ENCODE measurements at places on chromosomes 12 and 14.

- no peaks in the 10 kb centered on the region for H3K27me3 ChIP-seq
- H3K27ac ChIP-seq: no peak overlapping the region
- no peak for DNase-seq
- peaks cover 2% of the 10 kb centered on the region for H3K36me3 ChIP-seq
Measured at GRCh38 chr12:40181490-40181889, 43.3 kb upstream of the LRRK2 start.

GRCh38 chr14:35900741-35901140, 74.6 kb downstream of the BRMS1L start:
- DNase-seq: no peak
- H3K27ac ChIP-seq: no peak overlapping the region
- H3K4me3 ChIP-seq: no peak overlapping the region
- no peaks in the 10 kb centered on the region for H3K36me3 ChIP-seq

- no peak overlapping the region for H3K4me3 ChIP-seq
- H3K36me3 ChIP-seq: no peaks in the 10 kb centered on the region
- peaks cover 2% of the 10 kb centered on the region for H3K4me1 ChIP-seq
- no peak for DNase-seq
- H3K27ac ChIP-seq: no peak overlapping the region
- H3K27me3 ChIP-seq: no peaks in the 10 kb centered on the region
Measured at GRCh38 chr12:46407361-46407760, 34.8 kb upstream of the SLC38A2 start.

DNA sequence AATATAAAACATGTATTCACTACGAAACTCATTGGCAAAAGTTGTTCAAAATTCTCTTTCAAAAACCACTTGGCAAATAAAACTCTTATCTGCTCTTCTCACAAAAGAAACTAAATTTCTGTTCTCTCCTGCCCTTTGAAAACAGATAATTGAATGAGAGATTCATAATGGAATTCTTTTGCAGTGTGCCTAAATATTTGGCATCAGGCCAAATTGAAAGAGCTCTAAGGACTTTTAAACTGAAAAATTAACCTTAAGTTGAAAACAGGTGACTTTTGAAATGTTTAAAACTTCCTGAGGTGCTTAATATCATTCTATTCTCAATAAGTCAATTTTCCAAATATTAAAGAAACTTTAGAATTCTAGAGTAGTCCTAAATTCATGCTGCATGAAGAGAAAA, 136.4 kb downstream of the FSCB start:
- H3K27me3 ChIP-seq: no peaks in the 10 kb centered on the region
- no peak overlapping the region for H3K27ac ChIP-seq
- H3K36me3 ChIP-seq: no peaks in the 10 kb centered on the region
- no peak for DNase-seq

GRCh38 chr12:99911081-99911480, 73.7 kb downstream of the ANKS1B start:
- no peaks in the 10 kb centered on the region for H3K36me3 ChIP-seq
- peaks cover 5% of the 10 kb centered on the region for H3K4me1 ChIP-seq
- DNase-seq: no peak

DNA sequence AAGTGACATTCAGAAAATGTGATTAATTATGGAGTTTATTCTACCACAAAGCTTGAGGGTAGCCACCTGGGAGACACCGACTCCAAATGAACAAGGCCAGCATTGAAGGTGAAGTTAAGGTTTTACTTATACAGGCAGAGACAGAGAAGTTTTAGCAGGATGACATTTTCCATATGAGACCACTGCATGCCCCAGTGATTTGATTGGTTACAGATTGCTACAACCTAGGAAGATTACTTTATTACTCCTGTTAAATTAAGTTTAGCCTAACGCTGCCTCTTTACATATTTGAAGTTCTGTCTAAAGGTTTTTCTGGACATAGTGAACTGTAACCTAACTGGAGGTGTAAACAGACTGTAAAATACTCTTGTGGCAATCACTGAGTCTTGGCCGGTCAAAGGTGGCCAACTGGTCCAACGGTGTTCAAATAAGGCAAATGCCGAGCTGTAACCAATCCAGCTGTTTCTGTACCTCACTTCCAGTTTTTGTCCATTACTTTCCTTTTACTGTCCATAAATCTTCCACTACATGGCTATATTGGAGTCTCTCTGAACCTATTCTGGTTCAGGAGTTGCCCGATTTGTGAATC, 57.2 kb downstream of the RIN3 start:
- H3K27ac ChIP-seq: peak overlapping the region; percentile 8
- H3K4me3 ChIP-seq: no peak overlapping the region
- no peak for DNase-seq
- no peaks in the 10 kb centered on the region for H3K27me3 ChIP-seq
- H3K4me1 ChIP-seq: peaks cover 5% of the 10 kb centered on the region

DNA sequence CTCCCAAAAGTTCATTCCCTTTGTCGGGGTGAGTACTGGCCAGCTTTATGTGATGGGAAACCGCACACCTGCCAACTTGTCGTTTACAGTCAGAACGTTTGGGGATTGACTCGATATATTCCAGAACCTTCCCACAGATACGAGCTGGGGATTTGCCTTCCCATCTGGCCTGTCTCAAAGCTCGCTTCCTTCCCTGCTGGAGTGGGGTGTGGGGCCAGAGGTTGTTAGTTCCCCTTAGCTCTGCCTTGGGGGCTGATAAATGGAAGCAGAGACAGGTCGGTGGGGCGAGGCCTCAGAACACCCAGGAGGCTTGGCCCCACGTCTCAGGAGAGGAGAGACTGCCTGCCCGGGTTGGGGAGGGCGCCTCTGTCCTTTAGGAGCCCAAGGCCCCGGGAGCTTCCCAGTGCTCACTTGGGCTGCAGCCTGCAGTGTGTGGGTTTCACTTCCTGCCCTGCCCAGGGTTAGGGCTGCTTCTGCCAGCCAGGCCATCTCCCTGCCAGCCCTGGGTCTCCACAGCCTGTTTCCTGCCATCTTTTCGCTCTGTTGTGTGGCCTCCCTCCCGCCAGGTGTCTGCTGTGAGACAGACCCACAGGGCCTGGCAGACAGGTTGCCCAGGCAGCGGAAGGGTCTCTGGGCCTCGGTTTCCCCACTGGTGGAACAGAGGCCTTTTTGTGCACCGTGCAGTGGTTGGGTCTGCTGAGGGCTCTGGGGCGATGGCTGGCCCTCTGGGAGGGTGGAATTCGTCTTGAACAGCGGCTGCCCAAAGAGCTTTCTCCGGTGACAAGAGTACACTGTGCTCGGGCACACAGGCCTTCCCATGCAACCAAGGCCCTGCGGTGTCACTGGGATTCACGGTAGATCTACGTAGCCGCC, 8.1 kb upstream of the TEX22 start:
- no peaks in the 10 kb centered on the region for H3K27me3 ChIP-seq
- no peak overlapping the region for H3K4me3 ChIP-seq
- peaks cover 5% of the 10 kb centered on the region for H3K36me3 ChIP-seq
- H3K4me1 ChIP-seq: no peaks in the 10 kb centered on the region

DNA sequence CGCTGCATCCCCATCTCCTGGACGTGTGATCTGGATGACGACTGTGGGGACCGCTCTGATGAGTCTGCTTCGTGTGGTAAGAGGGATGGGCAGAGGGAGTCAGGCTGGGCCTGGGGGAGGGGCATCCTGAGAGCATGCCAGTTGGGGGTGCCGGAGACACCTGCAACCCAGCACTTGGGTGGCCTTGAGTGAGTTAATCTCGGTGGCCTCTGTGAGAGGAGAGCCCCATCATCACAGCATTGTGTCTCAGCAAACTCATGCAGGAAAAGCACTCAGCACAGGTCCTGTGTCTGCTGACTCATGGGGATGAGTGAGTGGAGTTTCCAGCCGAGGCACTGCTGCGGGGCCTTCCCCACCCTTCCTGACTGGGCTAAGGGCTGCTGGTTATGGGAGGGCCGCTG, 19.6 kb upstream of the LRP1-AS start:
- no peak overlapping the region for H3K27ac ChIP-seq
- DNase-seq: no peak
- no peak overlapping the region for H3K4me3 ChIP-seq

- H3K27me3 ChIP-seq: no peaks in the 10 kb centered on the region
- DNase-seq: no peak
- H3K27ac ChIP-seq: no peak overlapping the region
- no peaks in the 10 kb centered on the region for H3K36me3 ChIP-seq
Measured at GRCh38 chr12:74641694-74642093, 104.1 kb downstream of the ATXN7L3B start.

GRCh38 chr12:115998119-115998633, 279.3 kb downstream of the MED13L start:
- no peak overlapping the region for H3K4me3 ChIP-seq
- peaks cover 5% of the 10 kb centered on the region for H3K4me1 ChIP-seq
- H3K27me3 ChIP-seq: no peaks in the 10 kb centered on the region
- H3K36me3 ChIP-seq: peaks cover 12% of the 10 kb centered on the region
- H3K27ac ChIP-seq: peak overlapping the region; percentile 78

DNA sequence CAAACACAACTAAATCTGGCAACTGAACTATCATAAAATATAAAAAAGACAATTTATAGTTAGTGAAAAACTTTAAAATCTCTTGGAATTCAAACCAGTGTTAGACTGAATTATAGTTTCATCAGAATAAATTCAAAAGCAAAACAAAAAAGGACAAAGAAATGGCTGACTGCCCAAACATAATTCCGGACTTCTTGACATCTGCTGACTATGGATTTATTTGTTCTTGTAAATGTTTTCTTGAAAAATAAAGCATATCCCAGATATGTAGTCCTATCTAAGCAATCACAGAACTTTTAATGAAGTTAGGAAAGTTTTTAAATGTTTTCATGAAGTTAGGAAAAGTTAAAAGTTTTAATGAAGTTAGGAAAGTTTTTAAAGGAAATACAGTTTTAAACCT, 45.8 kb upstream of the CNTN1 start:
- H3K4me3 ChIP-seq: no peak overlapping the region
- no peaks in the 10 kb centered on the region for H3K4me1 ChIP-seq
- H3K36me3 ChIP-seq: no peaks in the 10 kb centered on the region
- H3K27ac ChIP-seq: no peak overlapping the region
- H3K27me3 ChIP-seq: no peaks in the 10 kb centered on the region
- DNase-seq: no peak

DNA sequence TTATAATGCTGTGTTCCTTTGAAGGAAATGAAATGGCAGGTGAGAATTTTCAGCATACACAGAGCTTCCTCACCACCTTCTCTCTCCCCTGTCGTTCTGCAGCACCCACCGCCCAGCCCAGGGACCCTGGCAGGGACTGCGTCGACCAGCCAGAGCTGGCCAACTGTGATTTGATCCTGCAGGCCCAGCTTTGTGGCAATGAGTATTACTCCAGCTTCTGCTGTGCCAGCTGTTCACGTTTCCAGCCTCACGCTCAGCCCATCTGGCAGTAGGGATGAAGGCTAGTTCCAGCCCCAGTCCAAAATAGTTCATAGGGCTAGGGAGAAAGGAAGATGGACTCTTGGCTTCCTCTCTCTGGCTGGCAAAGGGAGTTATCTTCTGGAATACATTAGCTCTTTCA, 35.1 kb downstream of the PAPLN start:
- no peak overlapping the region for H3K27ac ChIP-seq
- H3K4me3 ChIP-seq: no peak overlapping the region
- peaks cover 4% of the 10 kb centered on the region for H3K4me1 ChIP-seq
- H3K27me3 ChIP-seq: peaks cover 7% of the 10 kb centered on the region
- H3K36me3 ChIP-seq: peaks cover 9% of the 10 kb centered on the region
- DNase-seq: no peak

GRCh38 chr12:58703866-58704265, 216.4 kb downstream of the LRIG3 start:
- H3K36me3 ChIP-seq: peaks cover 2% of the 10 kb centered on the region
- H3K4me1 ChIP-seq: no peaks in the 10 kb centered on the region
- H3K27me3 ChIP-seq: no peaks in the 10 kb centered on the region

GRCh38 chr14:63881926-63882325, 29.1 kb downstream of the SYNE2 start:
- no peak overlapping the region for H3K4me3 ChIP-seq
- H3K4me1 ChIP-seq: peaks cover 7% of the 10 kb centered on the region
- no peak overlapping the region for H3K27ac ChIP-seq
- DNase-seq: no peak
- peaks cover 2% of the 10 kb centered on the region for H3K36me3 ChIP-seq

GRCh38 chr14:53838374-53838773, 118.3 kb downstream of the BMP4 start:
- DNase-seq: no peak
- H3K36me3 ChIP-seq: peaks cover 3% of the 10 kb centered on the region
- H3K4me1 ChIP-seq: peaks cover 3% of the 10 kb centered on the region
- no peaks in the 10 kb centered on the region for H3K27me3 ChIP-seq

DNA sequence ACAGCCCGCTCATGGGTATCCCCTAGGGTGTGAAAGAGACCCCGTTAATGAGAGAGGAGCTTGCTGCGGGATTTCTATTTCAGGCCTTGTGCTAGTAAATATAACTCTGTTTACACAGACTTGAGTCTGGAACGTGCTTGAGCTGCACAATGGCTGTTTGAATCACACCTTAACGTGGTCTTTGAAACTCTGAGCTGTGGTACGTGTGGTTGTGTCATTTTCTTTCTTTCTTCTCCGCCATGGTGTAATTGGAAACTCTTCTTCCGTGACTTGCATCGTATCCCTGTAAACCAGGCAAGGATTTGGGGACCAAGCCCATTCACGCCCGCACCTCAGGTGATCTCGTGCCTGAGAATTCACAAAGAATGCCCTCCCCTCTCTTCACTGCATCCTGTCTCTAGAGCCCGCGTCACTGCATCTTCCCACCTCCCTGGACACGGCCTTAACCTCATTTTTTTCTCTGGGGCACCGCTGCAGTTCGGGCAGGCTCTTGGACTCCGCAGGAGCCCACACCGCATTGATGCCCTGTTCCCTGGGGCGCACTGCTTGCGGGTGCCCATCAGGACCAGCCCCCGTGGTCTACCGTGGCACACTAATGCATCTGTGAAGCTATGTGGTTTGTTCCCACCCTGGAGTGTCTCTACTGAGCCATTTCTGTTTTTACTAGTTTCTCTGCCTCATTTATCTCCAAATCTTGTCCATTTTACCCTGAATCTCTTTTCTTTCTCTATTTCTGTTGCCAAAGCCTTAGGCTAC, 78.4 kb upstream of the PARP11 start:
- no peaks in the 10 kb centered on the region for H3K36me3 ChIP-seq
- peaks cover 12% of the 10 kb centered on the region for H3K27me3 ChIP-seq
- peaks cover 3% of the 10 kb centered on the region for H3K4me1 ChIP-seq
- no peak for DNase-seq
- H3K4me3 ChIP-seq: no peak overlapping the region
- H3K27ac ChIP-seq: no peak overlapping the region

- DNase-seq: no peak
- no peaks in the 10 kb centered on the region for H3K27me3 ChIP-seq
- no peak overlapping the region for H3K4me3 ChIP-seq
- H3K36me3 ChIP-seq: no peaks in the 10 kb centered on the region
- H3K27ac ChIP-seq: no peak overlapping the region
- peaks cover 35% of the 10 kb centered on the region for H3K4me1 ChIP-seq
Measured at GRCh38 chr14:33056213-33056612, 117.5 kb downstream of the NPAS3 start.

DNA sequence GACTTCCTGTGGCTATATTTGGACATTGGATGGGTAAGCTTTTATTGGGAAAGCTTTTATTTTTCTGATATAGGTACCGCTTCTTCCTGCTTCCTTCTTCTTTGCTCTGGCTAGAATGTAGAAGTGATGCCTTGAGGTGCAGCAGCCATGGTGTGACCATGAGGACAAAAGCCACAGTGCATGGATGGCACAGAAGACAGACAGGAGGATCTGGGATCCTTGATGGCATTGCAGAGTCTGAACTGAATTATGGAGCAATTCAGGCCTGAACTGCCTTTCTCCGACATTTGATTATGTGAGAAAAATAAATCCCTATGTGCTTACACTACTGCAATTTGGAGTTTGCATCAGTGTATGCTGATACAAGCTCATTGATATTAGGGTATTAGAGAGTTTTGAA, 191.3 kb upstream of the CRY1 start:
- no peak for DNase-seq
- H3K4me1 ChIP-seq: no peaks in the 10 kb centered on the region
- H3K36me3 ChIP-seq: no peaks in the 10 kb centered on the region
- H3K27me3 ChIP-seq: peaks cover 7% of the 10 kb centered on the region
- H3K27ac ChIP-seq: no peak overlapping the region
